Activated naive CD4-positive, alpha-beta T cell (primary cell): ENCODE measurements at places on chromosomes 12 and 14.

DNA sequence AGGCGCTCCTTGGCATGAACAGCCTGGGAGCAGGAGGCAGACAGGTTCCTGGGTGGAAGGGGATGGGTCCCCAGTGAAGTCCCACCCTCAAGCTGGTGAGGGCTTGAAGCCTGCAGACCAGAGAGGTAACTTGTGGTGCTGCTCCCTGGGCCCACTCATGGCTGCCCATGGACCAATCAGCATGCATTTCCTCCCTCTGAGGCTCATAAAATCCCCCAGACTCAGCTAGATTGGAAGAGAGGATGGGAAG is 50.2 kb downstream of the A2M start:
- DNase-seq, result no peak

DNA sequence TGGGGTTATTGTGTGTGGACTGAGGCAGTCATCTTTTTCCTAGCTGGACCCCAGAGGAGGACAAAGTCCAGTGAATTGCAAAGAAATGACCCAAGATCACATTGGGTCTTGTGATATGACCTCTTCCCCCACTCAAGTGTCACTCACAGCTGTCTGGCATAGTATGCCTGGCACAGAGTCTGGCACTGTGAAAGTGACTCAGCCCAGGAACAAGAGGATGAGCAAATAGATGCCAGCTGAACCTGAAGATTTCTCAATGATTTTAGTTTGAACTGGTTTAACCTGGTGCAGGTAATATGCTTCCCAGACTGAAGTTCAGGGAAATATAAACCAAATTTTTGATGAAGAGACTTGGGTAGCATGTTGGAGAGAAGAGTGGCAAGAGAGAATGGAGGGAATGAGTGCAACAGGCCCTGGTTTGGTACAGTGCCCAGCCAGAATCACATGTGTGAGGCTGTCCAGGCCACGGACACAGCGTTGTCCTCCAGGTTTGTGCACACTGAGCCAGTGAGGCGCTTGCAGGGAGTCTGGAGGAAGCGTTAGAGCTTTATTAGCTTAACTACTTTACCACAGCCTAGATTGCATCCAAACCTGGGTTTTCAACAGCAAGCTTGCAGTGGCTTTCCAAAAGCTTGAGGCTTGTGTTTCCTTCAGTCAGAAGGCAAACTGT is 332.9 kb downstream of the NUAK1 start:
- no peak for DNase-seq

GRCh38 chr14:50270932-50271331 is 39.6 kb upstream of the SOS2 start:
- DNase-seq, result no peak

- DNase-seq, result peak; percentile 2
Measured at GRCh38 chr12:116236148-116236731, 41.3 kb downstream of the MED13L start.

- DNase-seq, result no peak
Measured at GRCh38 chr14:97788364-97788763, 991.2 kb downstream of the VRK1 start.

- DNase-seq, result no peak
Measured at GRCh38 chr12:94644141-94644979, 6.0 kb downstream of the TMCC3 start.

GRCh38 chr14:51954657-51955056 is 34.7 kb upstream of the RTRAF start:
- no peak for DNase-seq

DNA sequence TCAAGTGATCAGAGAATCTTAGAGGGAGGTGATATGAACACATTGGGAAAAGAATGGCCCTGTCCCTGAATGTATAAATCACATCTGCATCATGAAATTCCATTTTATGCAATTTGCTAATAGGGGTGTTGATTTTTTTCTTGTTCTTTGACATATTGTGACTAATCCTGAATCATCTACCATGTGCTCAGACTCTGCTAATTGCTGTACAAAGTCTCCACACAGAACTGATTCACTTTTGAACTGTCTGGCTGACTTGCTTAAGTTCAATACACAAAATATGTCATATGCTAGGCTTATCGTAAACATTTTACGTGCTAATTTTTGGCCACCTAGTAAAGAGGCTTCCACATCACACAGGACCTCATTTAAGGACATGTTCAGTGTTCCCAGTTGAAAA is 2.6 kb downstream of the TMEM132D start:
- DNase-seq, result no peak

DNA sequence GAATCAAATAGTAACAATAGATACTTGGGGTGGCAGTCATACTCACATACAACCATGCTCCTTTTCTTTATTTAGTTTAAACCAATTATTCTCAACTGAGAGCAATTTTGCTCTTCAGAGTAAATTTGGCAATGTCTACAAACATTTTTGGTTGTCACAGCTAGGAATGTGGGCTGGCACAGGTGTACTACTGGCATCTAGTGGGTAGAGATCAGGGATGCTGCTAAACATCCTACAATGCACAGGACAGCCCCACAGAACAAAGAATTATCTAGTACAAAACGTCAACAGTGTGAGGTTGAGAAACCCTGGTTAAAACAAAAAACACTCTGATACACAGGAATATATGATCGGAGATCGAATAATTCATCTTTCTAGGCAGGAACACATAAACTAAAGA is 186.5 kb downstream of the NELL2 start:
- DNase-seq, result no peak

- DNase-seq, result no peak
Measured at GRCh38 chr14:75339059-75339458, 60.4 kb downstream of the FOS start.

DNA sequence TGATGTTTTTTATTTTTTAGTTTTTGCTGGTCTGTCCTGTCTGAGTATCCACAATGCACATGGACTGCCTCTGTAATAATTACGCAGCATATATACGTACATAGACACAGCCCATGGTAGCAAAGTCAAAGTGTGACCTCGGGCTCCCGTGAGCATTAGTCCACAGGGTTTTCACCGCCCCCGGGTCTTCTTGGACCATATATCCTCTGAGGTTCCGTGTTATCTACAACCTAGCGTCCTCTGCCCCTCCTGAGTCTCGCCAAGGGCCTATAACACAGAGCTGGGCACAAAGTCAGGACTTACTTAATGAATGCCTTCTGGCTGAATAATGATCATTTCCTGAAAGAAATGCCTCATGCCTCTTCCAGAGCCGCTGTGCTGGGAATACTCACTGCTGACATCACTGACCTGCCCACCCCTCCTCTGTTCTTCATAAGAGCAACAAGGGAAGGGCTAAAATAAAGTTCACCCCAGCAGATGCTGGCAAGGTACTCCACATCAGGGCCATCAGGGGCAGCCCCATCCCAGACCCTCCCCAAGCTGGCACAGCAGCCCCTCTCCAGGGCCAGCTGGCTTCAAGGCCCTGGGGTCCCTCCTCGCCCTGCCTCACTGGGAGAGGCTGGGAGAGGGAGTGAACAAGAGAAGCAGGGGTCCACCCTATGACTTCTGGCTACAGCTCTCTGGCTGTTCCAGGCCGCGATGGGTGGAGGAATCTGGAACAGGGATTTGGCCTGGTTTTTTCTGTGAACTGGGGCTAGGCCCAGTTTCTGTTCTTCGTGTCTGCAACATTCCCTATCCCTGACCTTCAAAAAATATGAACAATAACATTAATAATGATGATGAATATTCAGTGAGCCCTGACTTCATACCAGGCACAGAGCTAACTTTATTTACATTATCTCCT is 7.9 kb downstream of the HDAC7 start:
- no peak for DNase-seq

GRCh38 chr12:108234158-108234557 is 105.0 kb downstream of the CMKLR1 start:
- no peak for DNase-seq

GRCh38 chr12:77821699-77822203 is 8.9 kb upstream of the NAV3 start:
- no peak for DNase-seq

DNA sequence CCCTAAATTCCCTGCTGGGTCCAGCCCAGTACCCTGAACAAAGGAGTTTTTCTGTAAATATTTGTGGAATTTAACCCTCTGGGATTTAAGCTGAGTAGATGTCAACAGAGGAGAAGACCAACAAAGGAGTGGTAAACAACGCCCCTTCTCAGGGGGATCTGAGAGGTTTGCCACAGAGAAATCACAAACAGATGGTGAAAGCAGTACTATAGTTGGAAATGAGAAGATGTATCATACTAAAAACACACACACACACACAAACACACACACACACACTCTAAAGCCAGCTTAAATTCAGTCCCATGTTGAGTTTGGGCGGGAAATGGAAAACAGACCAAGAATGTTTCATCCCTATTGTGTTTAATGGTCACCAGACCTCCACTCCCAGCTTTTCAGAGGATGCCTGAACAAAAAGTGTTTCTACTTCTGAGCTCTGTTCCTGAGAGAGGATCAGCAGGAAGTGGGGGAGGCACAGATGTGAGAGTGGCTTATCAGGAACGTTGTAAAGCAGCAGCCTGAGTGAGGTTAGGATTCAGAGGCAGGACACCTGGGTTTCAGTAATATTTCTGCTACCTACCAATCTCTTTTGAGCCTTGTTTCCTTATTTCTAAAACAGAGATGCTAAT is 3.2 kb downstream of the BIN2 start:
- DNase-seq, result no peak

DNA sequence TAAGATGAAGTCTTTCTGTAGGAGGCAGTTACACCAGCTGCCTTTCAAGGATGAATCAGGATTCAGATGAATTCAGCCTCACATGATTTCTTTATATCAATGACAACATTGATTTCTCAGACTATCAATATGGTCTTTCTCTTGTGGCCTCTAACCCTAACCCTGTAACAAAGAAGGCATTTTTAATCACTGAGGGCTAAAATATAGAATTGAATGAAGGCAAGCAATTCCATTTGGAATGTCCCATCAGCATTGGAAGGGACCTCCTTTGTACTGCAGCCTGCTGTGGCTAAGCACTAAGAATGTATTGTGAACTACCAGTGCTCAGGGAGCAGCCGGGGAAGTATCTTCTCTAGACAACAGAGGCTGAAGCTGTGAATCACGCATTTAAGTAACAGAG is 90.6 kb upstream of the FRMD6 start:
- DNase-seq, result no peak

- no peak for DNase-seq
Measured at GRCh38 chr12:102526656-102527055, 46.3 kb upstream of the IGF1 start.

GRCh38 chr14:56119201-56119981 is 1.2 kb downstream of the PELI2 start:
- no peak for DNase-seq

DNA sequence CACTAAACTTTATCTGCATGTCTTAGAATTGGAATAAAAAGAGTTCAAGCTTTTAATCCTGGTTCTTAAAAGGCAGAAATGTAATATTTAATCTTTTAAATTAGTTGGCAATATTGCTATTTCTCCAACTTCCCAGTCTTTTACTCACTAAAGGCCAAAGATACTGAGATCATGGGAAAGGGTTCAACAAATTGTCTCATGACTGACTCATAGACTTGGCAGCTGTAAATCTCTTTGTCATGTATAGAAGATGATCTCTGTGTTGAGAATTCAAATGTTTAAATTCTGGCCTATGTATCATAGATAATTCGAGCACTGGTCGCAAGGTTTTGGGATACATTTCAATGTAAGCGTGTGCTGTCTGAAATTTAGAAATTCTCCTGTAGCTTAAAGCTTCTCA is 40.1 kb upstream of the STRAP start:
- DNase-seq, result no peak

DNA sequence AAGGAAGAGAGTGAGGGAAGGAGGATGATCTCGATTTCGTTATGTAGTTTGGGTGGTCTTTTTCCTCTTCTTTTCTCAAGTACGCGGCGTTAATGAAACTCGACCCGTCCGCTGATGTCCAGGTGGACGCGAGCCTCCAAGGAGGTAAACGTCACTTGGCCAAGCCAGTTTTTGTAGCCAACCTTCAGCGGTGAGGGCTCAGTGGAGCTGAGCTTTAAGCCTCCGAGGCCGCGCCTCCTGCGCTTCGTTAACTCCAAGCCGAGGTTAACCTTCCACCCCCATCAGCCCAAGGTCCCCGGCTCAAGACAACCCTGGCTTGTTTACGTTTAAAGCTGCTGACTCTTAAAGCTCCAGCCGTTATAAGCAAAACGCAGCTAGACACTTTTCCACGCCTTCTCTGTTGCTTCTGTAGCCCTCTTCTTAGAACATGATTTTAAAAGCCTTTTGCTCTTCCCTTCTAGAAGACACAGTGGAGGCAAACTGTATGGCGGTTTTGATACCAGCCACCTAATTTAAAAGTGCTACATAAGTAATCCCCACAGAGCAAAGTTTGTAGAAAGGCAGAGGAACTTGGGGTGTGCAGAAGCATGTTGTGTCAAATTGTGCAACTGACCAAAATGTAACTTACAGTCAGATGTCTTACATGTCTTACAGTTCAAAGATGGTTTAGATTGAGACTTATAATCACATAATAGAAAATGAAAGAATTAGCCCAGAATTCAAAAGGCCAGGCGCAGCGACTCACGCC is 923 bp upstream of the ITPR2 start:
- DNase-seq, result peak; percentile 28

- DNase-seq, result peak; percentile 55
Measured at GRCh38 chr12:52870361-52871290, 21.8 kb upstream of the KRT78 start.
